Esophagus muscularis mucosa (tissue), 4 donors: ENCODE measurements at places on chromosomes 4 and X. TPM values are rescaled to one million over a fixed set of nuclear protein-coding genes. Genes with fewer than 3 reads are reported as not detected.

L1CAM gene
- 33.4 TPM for total RNA-seq

DCAF16 gene
- 23.4 TPM for total RNA-seq

SHOX gene
- total RNA-seq, result 0.17 TPM

SLC10A4 gene
- not detected for total RNA-seq

FAM47A gene
- not detected for total RNA-seq

DNA sequence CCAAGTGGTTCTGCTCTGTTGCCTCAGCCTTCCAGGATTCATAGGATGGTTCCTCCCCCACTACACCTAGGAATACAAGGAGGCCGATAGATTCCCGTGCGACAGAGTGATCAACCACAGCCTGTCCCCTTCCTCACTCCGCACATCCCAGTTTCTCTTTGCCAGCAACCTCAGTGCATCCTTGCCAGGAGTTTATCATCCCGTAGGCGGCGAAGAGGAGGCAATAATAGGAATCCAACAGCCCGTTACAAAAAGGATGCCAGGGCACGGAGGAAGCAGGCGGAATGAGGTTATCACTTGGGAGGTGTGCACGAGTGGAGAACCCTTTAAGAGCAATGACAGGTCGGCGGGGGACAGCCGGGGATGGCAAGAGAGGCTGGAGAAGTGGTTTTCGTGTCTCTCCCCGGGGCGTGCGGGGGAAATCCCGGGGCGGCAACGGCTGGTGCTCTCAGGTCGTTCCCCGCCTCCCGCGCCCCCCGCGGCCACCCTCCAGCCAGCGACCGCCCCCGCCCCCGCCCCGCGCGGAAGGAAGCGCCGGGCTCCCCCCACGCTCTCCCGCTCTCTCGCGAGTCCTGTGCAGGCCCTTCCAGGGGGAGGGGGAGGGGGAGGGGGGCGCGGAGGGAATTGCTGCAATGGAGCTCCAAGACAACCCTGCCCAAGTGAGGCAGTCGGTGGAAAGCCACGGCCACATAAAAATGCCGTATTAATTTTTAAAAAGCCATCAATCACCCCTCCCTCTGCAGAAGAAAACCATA is 1.6 kb downstream of the PPP3CA start:
- peak overlapping the region; percentile 84 for H3K4me3 ChIP-seq
- H3K36me3 ChIP-seq, result no peaks in the 10 kb centered on the region
- H3K4me1 ChIP-seq, result peaks cover 18% of the 10 kb centered on the region
- DNase-seq, result no peak

- H3K4me1 ChIP-seq, result no peaks in the 10 kb centered on the region
- no peak within 1 kb of the TSS for H3K4me3 ChIP-seq
- no peaks in the 10 kb centered on the region for H3K36me3 ChIP-seq
- no peak for DNase-seq
- H3K27ac ChIP-seq, result no peak within 1 kb of the TSS
- no peaks in the 10 kb centered on the region for H3K27me3 ChIP-seq
Observed at GRCh38 chrX:54798137-54798536, at the start of gene ITIH6. ITIH6 (minus strand) TSS chrX:54798255; CDS start chrX:54798210, 45 bp downstream.

- no peaks in the 10 kb centered on the region for H3K27me3 ChIP-seq
- no peak overlapping the region for H3K4me3 ChIP-seq
- no peak overlapping the region for H3K27ac ChIP-seq
- H3K36me3 ChIP-seq, result no peaks in the 10 kb centered on the region
- DNase-seq, result no peak
- no peaks in the 10 kb centered on the region for H3K4me1 ChIP-seq
Observed at GRCh38 chrX:102833136-102833535, 103.9 kb upstream of the RAB40AL start.

GRCh38 chr4:188732131-188732530 is 592.9 kb downstream of the TRIML1 start:
- no peak overlapping the region for H3K27ac ChIP-seq
- H3K4me1 ChIP-seq, result peaks cover 16% of the 10 kb centered on the region
- H3K27me3 ChIP-seq, result no peaks in the 10 kb centered on the region
- no peak for DNase-seq

GRCh38 chrX:28922106-28922505 is 334.9 kb downstream of the IL1RAPL1 start:
- H3K4me1 ChIP-seq, result no peaks in the 10 kb centered on the region
- no peaks in the 10 kb centered on the region for H3K36me3 ChIP-seq
- H3K27me3 ChIP-seq, result no peaks in the 10 kb centered on the region
- DNase-seq, result no peak

- no peak overlapping the region for H3K4me3 ChIP-seq
- H3K4me1 ChIP-seq, result peaks cover 14% of the 10 kb centered on the region
- DNase-seq, result no peak
- no peak overlapping the region for H3K27ac ChIP-seq
Observed at GRCh38 chr4:113474017-113474416, 287.5 kb downstream of the CAMK2D start.

DNA sequence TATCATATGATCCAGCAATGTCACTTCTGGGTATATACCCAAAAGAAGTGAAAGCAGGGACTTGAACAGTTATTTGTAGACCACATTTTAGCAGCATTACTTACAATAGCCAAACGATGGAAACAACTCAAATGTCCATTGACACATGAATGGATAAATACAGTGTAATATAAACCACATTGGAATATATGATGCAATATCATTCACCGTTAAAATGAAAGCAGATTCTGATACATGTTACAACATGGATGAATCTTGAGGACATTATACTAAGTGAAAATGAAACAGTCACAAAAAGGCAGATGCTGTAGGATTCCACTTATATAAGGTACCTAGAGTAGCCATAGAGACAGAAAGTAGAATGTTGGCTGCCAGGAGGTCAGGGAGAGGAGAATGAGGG is 130.5 kb upstream of the SMAD1 start:
- H3K27ac ChIP-seq, result no peak overlapping the region
- H3K4me3 ChIP-seq, result no peak overlapping the region
- H3K36me3 ChIP-seq, result no peaks in the 10 kb centered on the region
- DNase-seq, result no peak

DNA sequence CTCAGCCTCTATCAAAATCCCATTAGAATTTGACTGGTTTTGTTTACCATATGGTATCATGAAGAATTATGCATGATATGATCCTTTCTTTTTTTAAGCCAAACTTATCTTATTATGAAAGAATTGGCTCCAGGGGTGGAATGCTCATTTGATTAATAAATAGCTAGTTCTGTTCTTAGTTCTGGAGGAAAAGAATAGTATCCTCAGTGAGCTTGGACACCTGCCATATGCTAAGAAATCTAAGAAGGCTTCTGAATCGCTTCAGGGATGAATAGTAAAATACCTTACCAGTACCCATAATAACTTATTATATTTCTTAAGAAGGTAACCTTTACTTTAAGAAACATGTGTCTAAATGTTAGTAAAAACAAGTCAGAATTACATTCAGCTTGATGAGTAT is 803.6 kb downstream of the ADGRL3 start:
- no peaks in the 10 kb centered on the region for H3K27me3 ChIP-seq
- H3K36me3 ChIP-seq, result no peaks in the 10 kb centered on the region
- no peaks in the 10 kb centered on the region for H3K4me1 ChIP-seq
- H3K4me3 ChIP-seq, result no peak overlapping the region
- DNase-seq, result no peak
- no peak overlapping the region for H3K27ac ChIP-seq

DNA sequence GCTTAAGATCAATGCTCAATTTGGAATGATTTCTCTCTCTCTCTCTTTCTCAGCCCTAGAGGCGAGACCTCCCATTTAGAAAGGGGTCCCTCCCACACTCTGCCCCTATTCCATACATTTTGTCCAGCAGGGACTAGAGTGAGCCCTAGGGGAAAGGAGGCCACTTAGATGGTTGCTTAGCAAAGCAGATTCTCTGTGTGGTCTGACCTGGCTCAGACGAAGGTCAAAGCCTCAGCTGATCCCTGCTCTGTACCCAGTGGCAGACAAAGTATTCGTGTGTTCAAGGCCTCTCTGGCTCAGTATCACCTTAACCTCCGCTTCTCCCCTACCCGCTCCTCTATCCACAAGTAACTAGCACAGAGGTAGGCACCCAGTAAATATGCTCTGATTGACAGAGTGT is 78.4 kb downstream of the HPRT1 start:
- H3K4me1 ChIP-seq, result no peaks in the 10 kb centered on the region
- H3K4me3 ChIP-seq, result no peak overlapping the region
- no peak overlapping the region for H3K27ac ChIP-seq
- DNase-seq, result no peak

DNA sequence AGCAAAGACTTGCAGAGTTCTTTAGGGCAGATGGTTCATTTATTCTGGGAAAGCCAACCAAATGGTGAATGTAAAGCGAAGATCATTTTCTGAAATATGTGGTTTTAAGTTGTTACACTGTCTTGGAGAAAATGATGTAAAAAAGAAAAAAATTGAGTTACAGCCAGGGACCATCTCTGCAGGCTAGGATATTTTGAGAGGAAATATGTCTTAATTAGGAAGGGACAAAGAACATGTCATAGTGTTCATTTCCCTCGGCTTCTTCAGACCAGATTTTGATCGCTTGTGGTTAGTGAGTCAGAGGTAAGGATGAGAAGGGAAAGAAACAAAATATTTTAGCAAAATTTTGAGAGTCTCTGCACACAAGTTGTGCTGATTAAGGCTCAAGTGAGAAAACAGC is 59.0 kb upstream of the C1QTNF7 start:
- peaks cover 12% of the 10 kb centered on the region for H3K4me1 ChIP-seq
- no peaks in the 10 kb centered on the region for H3K36me3 ChIP-seq
- H3K27me3 ChIP-seq, result no peaks in the 10 kb centered on the region
- no peak overlapping the region for H3K27ac ChIP-seq
- no peak overlapping the region for H3K4me3 ChIP-seq

- DNase-seq, result no peak
- H3K4me1 ChIP-seq, result no peaks in the 10 kb centered on the region
Observed at GRCh38 chr4:68385267-68385666, 35.4 kb upstream of the YTHDC1 start.

DNA sequence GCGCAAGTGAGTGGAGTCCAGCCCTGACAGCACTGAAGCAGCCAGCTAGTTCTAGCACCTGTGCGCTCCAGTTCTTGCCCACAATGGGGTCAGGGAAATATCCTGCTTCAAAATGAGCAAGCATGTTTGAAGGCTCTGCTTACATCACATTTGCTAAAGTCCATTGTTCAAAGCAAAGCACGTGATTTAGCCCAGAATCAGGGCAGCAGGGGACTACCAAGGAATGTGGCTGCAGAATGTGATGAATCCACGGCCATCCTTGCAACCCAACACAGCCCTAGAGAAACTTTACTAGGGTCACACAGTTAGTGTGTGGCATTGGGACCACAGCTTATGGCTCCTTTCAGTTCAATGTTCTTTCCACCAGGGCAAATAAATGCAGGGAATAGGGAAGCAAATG is 47.3 kb upstream of the SMIM31 start:
- H3K4me3 ChIP-seq, result no peak overlapping the region
- no peaks in the 10 kb centered on the region for H3K36me3 ChIP-seq
- no peaks in the 10 kb centered on the region for H3K27me3 ChIP-seq

GRCh38 chrX:153406011-153406410 is 4.9 kb upstream of the PNMA6E start:
- H3K27ac ChIP-seq, result no peak overlapping the region
- no peaks in the 10 kb centered on the region for H3K36me3 ChIP-seq
- no peaks in the 10 kb centered on the region for H3K4me1 ChIP-seq
- no peaks in the 10 kb centered on the region for H3K27me3 ChIP-seq
